ENCODE measurements at places on chromosomes 3 and 15.

GRCh38 chr3:185823078-185824044, 1.5 kb downstream of the IGF2BP2 start:
- no peak for DNase-seq

DNA sequence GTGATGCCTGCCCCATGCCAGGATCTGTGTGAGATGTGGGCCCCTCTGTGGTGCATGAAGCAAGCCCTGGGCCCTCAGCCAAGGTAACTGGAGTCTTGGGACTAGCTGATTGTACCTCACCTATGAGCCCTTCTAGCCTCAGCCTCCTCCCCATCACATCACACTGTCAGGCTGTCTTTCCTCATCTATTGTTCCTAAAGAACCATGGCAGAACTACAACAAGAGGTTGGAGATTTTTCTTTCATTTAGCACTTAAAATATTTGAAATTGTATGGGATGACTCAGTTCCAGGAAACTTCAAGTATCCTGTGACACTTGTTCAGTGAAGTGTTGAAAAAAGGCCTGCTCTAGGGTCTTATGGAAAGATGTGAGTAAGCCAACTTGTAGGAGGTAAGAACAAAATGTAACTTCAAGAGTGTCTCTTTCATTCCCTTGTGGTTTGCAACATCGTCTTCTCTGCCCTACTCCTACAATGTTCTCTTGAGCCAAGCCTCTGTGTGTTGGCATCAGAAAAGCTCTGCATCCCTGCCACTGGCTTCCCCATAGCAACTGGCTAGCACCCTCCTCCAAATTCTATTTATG, 58.7 kb upstream of the TIPARP start:
- no peak for DNase-seq

- no peak for DNase-seq
These were observed 294.5 kb upstream of the PROK2 start for GRCh38 chr3:72079369-72079872.

- no peak for DNase-seq
These were observed 172.5 kb downstream of the ABHD5 start for GRCh38 chr3:43862992-43863805.

- no peak for DNase-seq
These were observed 264.8 kb downstream of the SLCO3A1 start for GRCh38 chr15:92118162-92118935.

DNA sequence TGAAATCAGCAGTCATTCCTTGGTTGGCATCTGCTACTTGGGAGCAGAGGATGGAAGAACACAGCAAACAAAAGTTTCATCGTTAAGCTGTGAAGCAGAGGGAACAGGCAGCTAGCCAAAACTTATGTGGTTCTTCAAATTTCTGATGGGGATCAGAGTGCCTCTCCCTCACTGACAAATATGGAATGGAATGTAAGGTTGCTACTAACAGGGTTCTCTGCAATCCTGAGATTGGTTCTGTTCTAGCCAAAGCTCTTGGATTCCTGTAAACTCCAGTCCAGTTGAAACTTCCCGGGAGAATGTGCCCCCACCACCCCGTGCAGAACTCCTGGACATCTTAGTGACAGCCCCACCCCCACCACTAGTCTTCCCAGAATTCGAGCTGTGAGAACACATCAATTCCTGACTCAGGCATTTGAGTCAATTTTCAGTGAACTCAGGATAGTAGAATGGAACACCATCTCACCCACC, 55.9 kb upstream of the PHLDB2 start:
- DNase-seq: no peak

- no peak for DNase-seq
These were observed 543.4 kb downstream of the GBE1 start for GRCh38 chr3:81218023-81218422.

DNA sequence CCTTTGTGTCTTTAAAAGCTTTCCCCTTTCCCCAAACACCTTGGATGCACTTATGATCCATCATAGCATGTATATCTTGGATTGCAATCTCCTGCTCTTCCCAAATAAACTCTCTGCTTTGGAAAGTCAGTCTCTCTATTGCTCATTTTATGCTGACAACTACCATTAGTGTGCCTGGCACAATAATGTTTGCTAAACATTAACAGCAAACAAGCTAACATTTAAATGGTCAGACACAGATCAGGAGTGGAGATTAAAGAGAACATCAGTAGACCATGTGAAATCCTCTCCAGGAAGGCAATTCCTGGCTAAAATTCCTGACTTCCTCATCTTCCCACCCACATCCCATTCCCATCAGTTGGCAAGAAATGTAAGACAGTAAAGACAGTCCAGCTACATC, 44.3 kb upstream of the EIF1B start:
- DNase-seq: no peak

- DNase-seq: no peak
These were observed 52.3 kb downstream of the PGPEP1L start for GRCh38 chr15:98955331-98955730.

Data from NCI-H187 treated with DMSO at 0.1 percent for 48 hours (cell line).